ENCODE measurements at places on chromosomes 13 and 19. TPM values are rescaled to one million over a fixed set of nuclear protein-coding genes. Genes with fewer than 3 reads are reported as not detected.

DNA sequence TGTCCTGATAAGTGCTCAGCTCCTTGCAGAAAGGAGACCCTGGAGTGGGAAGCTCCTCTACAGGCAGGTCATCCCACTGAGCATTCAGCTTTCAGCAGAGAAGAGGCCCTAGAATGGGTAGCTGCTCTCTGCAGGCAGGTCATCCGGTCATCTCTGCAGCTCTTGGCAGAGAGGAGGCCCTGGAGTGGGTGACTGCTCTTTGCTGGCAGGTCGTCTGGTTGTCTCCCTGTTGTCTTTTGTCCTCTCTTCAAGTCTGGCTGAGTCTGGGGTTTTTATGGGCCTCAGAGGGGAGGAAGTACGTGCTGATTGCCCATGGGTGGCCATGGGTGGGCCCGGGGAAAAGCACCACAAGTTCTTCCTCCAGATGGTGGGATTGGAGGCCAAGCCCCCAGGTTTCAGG lies 250.3 kb upstream of the EDNRB start:
- no peak for DNase-seq

PRODH2 gene
- total RNA-seq: not detected

GRCh38 chr19:46193678-46194077 lies 35.9 kb upstream of the IGFL1 start:
- no peak for DNase-seq

DNA sequence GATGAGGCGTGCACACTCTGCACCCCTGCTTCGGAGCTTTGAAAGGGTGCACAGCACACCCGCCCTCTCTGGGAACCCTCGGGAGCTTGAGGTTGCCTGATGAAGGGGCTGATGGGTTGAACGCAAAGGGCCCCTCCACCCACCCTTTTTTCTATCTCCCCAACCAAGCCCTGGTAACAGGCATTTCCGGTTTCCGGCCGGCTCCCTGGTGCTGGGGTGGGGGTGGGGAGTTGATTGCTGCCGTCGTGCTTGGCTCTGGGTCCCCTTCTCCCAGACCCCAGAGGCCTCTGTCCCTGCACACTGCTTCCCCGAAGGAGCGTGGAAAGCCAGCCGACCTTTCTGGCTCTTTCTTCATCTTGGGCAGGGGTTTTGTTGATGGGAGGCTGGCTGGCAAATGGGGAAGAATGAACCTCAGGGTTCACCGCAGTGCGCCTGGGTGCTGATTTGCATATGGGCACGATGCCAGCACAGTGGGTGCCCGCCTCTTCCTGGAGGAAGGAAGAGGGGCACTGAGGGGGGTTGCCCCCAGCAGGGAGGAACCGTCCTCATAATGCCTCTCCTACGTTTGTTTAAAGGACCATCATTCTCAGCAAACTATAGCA lies 29.1 kb downstream of the VAV1 start:
- peak; percentile 63 for DNase-seq

DNA sequence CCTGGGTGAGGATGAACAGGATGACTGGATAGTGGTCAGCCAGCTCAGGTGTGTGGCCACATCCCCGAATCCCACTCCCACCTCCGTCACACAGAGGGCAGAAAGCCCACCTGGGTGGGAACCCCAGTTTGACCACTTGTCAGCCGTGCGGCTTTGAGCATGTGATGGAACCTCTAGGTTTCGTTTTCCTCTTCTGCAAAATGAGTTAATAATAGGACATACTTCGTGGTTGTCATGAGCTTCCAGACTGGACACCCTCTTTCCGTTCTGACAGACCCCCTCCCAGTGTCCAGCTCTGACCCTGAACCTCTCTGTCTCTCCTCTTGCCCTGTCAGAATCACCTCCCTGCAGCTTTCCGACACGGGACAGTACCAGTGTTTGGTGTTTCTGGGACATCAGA lies 1.8 kb downstream of the AXL start:
- DNase-seq: no peak

- DNase-seq: no peak
Observed at GRCh38 chr19:41233748-41234240, 14.8 kb downstream of the AXL start.
